GM13976 (cell line): ENCODE measurements at places on chromosomes 12 and 14.
A peak's percentile ranks its signal among the peaks of the same experiment; 100 is the strongest.

- no peak for DNase-seq
Observed at GRCh38 chr12:81359736-81360135, 281.9 kb downstream of the ACSS3 start.

DNA sequence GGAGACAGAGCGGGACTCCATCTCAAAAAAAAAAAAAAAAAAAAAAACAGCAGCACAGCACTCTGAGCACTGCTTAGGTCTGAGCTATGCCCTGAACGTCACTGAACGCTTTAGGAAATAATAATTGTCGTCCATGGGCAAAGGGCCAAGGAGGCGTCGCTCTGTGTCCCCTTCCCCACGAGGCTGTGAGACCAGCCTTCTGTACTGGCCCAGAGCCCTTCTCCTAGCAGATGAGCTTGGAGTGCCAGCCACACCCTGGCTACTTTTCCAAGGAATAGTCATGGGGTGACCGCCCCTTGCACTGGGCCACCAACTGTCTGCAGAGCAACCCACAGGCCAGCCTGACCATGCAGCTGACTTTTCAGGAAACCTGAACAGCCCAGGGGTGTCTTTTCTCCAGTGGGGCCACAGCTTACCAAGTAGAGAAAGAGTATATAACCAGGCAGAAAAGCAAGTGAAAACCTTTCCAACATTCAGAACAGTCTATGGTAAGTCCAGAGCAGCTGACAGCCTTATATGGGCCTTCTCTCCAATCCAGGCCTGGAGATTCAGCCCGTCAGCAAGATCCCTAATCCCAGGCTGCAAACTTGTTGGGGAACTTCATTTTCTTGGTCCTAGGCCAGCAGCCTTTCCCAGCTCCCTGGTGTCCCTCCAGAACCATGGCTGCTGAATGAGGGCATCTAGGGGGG lies 28.5 kb downstream of the CD9 start:
- no peak for DNase-seq

DNA sequence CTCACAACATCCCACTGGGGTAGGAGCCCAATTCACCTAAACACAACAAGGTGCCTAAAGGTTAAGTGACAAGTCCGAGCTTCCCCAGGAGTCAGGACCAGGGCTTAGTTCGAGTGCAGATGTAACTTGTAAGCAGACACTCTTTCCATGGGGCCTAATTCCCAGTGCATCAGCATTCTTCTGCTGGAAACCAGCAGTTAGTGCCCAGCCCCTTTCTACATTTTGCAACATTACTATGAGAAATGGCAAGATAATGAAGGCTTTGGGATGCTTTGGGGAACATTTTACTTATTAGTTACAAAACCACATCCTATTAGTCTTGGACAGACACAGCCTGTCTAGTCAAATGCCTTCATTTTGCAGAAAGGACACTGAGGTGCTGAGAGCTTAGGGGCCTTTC lies 179.8 kb downstream of the CALM1 start:
- DNase-seq: no peak

GRCh38 chr12:50845021-50845647 lies 2.4 kb downstream of the TMPRSS12 start:
- DNase-seq: no peak

GRCh38 chr14:74563586-74564159 lies 48.4 kb downstream of the LTBP2 start:
- DNase-seq: no peak

GRCh38 chr14:100159094-100159864 lies at the start of gene DEGS2:
DEGS2 (minus strand) TSS chr14:100159645; CDS start chr14:100159587, 58 bp downstream.
- peak; percentile 88 for DNase-seq

- no peak for DNase-seq
Observed at GRCh38 chr12:102951841-102952240, 5.6 kb upstream of the ASCL1 start.

DNA sequence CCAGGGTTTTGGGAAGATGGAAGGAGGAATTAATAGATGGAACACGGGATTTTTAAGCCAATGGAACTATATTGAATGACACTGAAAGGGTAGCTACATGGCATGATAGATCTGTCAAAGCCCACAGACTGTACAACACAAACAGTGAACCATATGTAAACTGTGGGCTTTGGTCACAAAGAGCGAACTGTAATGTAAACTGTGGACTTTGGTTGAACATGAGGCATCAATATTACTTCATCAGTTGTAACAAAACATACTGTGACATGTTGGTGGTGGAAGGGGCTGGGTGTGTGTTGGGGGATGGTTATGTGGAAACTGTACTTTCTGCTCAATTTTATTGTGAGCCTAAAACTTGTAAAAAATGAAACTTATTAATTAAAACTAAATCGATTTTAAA lies 210.6 kb upstream of the HMGA2 start:
- DNase-seq: no peak

- DNase-seq: peak; percentile 44
Observed at GRCh38 chr12:3077572-3078081, 448 bp downstream of the TSPAN9 start.

DNA sequence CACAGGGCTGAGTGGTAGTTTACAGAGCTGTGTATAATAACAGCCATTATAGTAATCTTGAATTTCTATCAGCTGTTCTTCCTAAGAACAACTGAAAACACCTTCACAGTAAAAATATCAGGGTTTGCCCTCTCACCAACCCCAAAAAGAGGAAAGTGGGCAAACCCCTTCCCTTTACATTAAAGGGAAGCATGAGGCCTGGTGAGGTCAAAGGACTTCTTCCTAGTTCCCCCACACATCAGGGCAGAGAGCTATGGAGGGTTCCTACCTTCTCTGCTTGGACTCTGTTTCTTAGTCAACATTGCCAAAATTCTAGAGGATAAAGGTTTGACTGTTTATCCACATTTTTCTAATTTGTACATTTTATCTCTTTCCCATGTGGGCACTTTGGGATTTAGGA lies 4.4 kb upstream of the RPAP3 start:
- no peak for DNase-seq

- DNase-seq: no peak
Observed at GRCh38 chr12:108368089-108368488, 29.0 kb upstream of the CMKLR1 start.

GRCh38 chr14:86505808-86506207 lies 975.9 kb downstream of the FLRT2 start:
- no peak for DNase-seq
